Right ventricle myocardium superior (tissue), 1 donor: ENCODE measurements at places on chromosomes 16 and 17.

GRCh38 chr16:30808146-30808545 is 21.1 kb upstream of the ZNF629 start:
- DNase-seq, result no peak

- no peak for DNase-seq
Observed at GRCh38 chr17:76826330-76827068, 41.7 kb upstream of the MGAT5B start.

DNA sequence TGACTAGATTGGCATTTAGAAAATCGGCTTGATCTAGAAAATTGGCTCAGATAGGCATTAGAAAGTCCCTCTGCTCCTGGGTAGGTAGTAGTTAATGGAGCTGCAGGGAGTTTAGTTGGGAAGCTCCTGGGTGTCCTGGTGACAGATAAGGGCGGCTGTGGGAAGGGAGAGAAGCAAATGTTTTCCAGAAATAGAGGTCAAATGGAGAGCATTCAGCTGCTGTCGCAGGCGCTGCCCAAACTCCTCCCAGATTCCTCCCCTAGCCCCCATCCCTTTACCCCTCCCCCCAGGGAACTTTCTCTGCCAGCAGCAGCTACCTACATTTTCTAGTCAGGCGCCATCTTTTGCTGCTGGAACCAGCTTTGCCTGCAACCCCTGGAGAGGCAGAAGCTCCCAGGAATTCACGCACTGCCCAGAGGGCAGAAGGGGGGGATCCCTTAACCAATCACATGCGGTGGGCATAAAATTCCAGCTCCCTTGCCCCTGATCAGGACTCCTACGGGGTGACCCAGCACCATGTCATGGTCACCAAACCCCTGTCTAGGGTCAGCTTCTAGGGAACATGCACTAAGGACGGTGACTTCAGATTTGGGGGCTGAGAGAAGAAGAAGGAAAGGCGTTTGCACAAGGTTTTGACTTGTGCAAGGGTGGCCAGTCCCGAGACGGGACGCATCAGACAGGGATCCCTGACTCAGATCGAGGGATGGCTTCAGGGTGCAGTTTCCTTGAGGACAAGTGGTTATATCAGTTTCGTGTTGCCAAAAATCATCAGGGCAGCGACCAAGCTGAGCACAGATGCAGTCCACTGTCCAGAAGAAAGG is 43.8 kb downstream of the SOCS1 start:
- no peak for DNase-seq

DNA sequence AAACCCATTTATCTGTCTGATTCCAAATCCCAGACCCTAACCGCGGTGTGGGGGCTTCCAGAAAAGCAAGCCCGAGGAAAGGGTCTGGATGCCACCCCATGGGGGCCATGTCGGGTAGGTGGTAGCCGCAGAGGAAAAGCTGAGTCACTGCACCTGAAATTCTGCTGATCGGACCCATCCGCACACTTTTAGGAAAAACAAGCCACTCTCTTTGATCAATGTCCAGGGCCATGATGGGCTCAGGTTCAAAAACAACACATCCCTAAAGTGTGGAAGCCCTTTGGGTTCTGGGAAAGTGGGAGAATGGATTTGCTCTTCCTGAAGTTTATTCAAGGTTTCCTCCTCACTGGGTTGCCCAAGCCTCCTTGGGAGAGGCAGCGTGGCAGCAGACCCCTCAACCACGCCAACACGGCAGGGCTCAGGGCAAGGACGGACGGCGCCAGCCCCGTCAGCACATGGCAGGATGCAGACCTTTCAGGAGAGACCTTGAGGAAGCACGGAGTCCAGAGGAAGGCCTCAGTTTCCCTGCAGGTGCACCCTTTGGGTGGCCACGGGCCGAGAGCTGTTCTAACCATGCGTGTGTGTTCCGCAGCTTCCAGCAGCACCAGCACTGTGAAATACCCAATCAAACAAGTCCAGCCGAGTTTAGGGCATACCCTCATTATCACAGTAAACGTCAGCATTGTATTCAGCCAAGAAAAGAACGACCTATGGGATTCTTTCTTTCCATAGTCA is 367.0 kb downstream of the FOXL1 start:
- DNase-seq, result no peak

GRCh38 chr16:73697336-73697735 is 599.3 kb upstream of the PSMD7 start:
- DNase-seq, result no peak

- DNase-seq, result no peak
Observed at GRCh38 chr16:88721236-88721635, 14.9 kb downstream of the CTU2 start.

GRCh38 chr16:4677390-4677789 is 16.0 kb upstream of the NUDT16L1 start:
- DNase-seq, result peak; percentile 86

DNA sequence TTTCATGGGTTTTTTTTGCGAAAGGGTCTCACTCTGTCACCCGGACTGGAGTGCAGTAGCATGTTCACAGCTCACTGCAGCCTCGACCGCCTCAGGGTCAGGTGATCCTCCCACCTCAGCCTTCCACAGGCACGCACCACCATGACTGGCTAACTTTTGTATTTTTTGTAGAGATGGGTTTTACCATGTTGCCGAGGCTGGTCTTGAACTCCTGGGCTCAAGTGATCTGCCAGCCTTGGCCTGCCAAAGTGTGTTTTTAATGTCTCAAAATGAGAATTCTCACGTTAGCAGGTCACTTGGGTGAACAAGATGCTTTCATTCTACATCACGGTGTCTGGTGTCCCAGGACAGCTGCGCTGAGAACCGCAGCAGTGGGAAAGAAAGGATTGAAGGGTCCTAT is 3.2 kb downstream of the FBXO31 start:
- DNase-seq, result no peak

DNA sequence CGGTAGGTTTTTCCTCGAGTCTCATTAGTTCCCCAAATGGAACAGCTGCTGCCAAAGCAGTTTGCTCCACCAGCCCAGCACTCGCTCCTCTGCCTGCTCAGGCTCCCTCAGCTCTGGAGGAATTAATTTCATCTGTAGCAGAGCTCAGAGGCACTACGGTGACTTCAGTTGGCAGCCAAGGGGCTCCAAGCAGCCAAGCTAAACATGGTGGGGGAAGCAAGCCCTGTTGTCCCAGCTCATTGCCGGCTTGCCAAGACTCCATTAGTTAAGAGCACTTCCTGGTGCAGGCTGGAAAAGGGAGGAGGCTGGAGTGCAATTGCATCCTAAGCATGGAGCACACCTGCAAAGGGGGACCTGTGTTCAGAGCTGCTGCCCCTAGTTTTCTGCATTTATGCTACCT is 78.7 kb upstream of the GPRC5B start:
- DNase-seq, result peak; percentile 64

DNA sequence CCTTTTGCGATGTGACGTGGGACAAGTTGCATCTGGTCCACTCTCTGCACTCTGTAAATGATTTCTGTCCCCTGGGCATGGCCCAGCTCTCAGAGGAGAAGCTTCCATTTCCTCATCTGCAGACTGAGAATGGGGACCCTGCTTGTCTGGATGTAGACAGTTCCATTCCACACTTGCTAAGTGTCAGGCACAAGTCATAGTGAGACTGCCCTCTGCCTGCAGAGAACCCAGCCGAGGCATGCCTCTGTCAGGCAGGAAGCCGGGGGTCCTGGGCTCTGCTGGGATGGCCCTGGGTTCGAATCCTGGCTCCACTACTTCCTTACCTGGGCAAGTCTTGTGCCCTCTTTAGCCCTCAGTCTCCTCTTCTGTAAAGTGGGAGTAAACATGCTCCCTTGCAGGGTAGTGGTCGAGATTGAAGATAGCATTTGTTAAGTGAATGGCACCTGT is 4.1 kb downstream of the MAP2K3 start:
- DNase-seq, result no peak

- no peak for DNase-seq
Observed at GRCh38 chr17:19768046-19768782, 20.1 kb upstream of the ALDH3A1 start.

DNA sequence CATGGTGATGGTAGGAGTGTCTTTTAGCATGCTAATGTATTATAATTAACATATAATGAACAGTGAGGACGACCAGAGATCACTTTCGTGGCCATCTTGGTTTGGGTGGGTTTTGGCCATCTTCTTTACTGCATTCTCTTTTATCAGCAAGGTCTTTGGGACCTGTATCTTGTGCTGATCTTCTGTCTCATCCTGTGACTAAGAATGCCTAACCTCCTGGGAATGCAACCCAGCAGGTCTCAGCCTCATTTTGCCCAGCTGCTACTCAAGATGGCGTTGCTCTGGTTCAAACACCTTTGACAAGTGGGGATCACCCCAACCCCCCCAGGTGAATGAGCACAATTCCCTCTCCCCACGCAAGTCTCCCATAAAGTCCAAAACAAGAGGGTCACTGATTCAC is 49.3 kb upstream of the ETV4 start:
- no peak for DNase-seq

GRCh38 chr17:65198653-65199382 is 61.6 kb downstream of the RGS9 start:
- no peak for DNase-seq

- DNase-seq, result no peak
Observed at GRCh38 chr16:6641091-6641490, 691.6 kb upstream of the RBFOX1 start.

- no peak for DNase-seq
Observed at GRCh38 chr16:80938004-80938878, 68.4 kb downstream of the CMC2 start.

DNA sequence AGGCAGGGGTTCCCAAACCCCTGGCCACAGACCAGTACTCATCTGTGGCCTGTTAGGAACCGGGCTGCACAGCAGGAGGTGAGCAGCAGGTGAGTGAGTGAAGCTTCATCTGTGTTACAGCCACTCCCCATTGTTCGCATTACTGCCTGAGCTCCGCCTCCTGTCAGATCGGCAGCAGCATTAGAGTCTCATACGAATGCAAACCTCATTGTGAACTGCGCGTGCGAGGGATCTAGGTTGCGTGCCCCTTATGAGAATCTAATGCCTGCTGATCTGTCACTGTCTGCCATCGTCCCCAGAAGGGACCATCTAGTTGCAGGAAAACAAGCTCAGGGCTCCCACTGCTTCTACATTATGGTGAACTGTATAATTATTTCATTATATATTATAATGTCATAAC is 25.1 kb upstream of the RMI2 start:
- DNase-seq, result no peak

- no peak for DNase-seq
Observed at GRCh38 chr17:9185688-9186284, 164.5 kb downstream of the NTN1 start.

DNA sequence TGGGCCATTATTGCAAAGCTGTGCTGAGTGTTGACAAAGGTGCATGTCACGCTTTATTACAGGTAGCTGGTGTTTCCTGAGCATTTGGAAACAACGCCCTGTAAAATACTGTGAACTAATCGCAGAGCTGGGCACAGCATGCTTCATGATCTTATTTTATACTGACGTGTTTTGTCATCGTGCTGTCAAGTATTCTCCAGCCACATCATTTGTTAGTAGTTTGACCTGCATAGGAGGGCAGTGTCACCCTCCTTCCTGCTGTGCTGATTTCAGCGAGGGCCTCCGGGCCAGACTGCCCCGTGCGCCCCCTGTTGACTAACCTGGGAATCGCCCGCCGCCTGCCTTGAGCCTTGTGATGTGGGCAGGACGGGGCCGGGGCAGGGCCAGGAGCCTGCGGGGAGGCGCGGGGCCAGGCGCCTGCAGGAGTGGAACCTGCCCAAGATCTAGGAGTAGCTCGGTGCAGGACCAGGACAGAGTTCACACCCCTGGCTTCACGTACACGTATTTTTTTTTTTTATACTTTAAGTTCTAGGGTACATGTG is 820.7 kb downstream of the KCNJ18 start:
- DNase-seq, result no peak

DNA sequence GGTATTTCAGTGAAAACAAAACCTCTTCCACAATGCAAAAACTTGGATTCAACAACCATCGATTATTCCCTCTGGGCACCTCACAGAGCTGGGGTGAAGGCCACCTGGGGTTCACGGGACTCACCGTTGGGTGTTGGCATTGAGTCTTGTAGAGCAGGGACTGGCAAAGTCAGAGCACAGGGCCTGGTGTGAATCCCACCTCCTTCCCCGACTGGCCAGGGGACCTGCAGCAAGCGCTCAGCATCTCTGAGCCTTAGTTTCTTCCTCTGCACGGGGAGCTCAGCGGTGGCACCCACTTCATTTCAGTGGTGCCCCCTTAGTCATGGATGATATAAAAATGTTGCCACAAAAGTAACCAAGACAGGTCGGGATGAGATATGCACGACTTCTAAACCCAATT is 100.4 kb downstream of the METRNL start:
- no peak for DNase-seq

DNA sequence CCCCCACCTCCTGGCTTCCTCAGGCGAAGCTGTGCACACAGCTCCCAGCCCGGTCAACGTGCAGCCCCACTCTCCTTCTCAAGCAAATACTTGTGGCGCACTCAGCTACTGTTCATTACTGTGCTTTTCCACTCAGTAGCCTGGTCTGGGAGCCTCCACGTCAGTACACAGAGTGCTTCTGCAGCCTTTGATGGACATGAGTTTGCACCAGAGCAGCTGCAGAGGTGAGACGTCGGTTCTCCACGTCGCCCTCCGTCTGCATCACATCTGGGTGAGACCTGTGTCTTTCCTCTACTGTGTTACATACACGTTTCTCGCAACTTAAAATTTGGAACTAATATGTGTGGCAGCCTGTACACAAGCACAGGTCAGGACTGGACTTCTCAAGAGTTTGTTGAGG is 334.3 kb downstream of the C16orf95 start:
- no peak for DNase-seq

DNA sequence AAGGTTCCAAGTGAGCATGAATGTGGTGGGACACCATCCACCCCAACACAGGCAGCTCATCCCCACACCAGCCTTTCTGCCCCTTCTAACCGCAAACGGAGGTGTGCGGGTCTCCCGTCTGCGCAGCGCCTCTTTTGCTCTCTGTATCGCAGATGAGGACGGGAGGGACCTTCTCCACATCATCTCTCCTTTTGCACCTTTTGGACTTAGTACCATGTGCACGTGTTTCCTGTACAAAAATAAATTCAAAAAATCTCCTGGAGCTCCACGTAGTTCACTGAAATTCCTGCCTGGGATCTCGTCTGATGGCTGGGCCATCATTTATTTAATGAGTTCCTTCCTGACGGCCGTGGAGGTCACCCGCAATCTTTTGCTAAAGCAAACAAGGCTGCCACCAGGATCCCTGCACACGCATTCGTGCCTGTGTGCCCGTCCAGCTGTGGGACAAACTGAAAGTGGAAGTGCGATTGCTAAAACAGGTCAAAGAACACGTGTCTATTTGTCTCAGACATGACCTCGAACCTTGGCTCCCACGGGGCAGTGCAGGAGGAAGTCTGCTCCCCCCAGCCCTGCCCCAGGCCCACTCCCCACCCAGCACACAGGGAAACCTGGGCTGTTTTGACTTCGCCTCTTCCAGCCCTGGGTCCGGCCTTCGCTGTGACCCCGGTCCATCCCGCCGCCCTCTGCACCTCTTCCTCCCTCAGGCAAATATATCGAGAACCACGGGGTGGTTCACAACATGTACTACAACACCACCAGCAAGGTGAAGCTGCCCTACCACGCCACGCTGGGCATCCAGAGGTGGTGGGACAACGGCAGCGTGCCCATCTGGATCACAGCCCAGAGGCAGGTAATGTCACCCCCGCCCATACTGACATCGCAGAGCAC is 2.3 kb downstream of the ENPP7 start:
- no peak for DNase-seq

- no peak for DNase-seq
Observed at GRCh38 chr17:21004016-21004930, 38.5 kb downstream of the USP22 start.

- peak; percentile 34 for DNase-seq
Observed at GRCh38 chr16:50311891-50312501, 45.6 kb downstream of the ADCY7 start.
